Mammary epithelial cell (primary cell): ENCODE measurements at places on chromosomes 7 and 10.

- DNase-seq, result no peak
These were observed 1.1 kb downstream of the TMEM273 start for GRCh38 chr10:49187044-49187484.

GRCh38 chr7:98909487-98909886 is 31.2 kb downstream of the TRRAP start:
- no peak for DNase-seq

GRCh38 chr7:44486693-44487092 is 3.8 kb downstream of the NUDCD3 start:
- peak; percentile 65 for DNase-seq

DNA sequence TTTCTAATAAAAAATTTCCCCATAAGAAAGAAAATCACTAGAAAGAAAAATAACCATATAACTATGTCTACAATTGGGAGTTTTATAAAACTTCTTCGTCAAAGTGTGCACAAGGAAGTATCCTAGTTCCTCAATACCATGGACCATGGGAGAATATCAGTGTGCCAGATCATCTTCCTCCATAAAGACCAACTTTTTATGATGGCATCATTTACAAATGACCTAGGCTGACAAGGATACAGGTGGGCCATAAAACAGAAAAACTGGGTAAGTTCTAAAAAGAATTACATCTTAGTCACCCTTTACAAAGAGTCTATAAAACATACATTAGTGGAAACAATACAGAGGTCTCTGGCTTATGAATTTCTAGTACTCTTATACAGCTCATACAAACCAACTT is 303.2 kb downstream of the DOCK4 start:
- no peak for DNase-seq

- no peak for DNase-seq
These were observed 39.8 kb downstream of the ASB4 start for GRCh38 chr7:95525503-95525902.

DNA sequence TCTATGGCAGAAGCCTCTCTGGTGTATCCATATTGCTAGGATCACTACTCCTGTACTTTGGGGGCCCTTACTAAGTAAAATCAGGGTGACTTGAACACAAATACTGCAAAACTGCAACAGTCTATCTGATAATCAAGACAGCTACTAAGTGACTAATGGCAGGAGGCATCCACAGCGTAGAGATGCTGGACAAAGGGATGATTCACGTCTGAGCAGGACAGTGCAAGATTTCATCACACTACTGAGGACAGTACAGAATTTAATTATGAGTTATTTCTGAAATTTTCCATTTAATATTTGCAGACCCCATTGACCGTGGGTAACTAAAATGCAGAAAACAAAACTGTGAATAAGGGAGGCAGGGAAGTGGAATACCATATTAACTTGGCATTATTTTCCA is 10.4 kb downstream of the CUL2 start:
- peak; percentile 70 for DNase-seq

- no peak for DNase-seq
These were observed 60.7 kb downstream of the ZMIZ1 start for GRCh38 chr10:79129361-79129997.

DNA sequence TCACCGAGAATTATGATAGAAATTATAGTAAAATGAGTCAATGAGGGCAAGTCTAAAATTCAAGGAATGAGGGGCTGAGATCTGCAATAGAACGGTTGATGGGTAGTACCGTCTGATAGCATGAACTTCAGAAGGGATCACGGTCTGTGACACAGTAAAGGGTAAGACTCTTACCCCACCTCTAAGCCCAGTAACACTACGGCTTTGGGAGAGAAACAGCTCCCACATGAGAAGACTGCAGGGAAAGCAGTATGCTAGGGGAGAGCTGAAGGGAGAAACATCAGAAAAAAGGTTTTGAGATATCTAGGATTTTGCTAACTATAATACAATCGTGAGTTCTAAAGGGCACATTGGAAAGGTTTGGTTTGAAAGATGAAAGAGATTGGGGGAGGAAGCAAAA is 12.8 kb upstream of the AKAP9 start:
- no peak for DNase-seq

DNA sequence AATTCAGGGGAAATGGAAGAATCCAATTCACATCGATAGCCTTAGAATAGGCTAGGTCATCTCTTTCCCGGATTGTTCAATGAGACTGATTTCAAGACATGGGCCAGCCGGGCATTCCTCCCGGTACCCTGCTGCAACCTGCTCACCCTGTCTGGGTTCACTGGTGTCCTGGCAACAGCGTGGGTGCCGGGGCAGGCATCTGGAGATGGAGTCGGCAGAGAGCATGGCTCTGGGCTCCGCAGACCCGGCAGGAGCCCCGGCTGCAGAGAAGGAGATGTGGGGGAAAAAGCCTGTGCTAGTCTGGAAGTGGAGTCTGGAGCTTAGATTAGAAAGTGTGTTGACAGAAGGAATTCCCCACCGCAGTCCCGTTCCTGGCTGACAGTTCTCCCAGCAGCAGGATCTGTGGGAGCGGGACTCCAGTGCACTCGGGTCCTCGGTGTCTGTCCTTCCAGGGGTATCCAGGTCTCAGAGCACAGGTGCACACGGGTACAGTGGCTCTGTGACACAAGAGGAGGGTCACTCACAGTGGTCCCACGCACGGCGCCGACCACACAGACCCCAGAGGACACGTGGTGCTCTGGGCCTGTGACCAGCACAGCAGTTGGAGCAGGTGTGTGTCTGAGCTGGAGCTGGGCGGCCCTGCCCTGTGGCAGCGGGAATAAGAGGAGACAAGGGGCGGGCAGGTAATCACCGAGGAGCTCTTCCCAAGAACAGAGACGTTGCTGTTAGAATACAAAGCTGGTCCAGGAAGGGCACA is 65.7 kb upstream of the PITRM1 start:
- DNase-seq, result no peak

GRCh38 chr7:157397036-157397720 is 60.4 kb downstream of the DNAJB6 start:
- no peak for DNase-seq

DNA sequence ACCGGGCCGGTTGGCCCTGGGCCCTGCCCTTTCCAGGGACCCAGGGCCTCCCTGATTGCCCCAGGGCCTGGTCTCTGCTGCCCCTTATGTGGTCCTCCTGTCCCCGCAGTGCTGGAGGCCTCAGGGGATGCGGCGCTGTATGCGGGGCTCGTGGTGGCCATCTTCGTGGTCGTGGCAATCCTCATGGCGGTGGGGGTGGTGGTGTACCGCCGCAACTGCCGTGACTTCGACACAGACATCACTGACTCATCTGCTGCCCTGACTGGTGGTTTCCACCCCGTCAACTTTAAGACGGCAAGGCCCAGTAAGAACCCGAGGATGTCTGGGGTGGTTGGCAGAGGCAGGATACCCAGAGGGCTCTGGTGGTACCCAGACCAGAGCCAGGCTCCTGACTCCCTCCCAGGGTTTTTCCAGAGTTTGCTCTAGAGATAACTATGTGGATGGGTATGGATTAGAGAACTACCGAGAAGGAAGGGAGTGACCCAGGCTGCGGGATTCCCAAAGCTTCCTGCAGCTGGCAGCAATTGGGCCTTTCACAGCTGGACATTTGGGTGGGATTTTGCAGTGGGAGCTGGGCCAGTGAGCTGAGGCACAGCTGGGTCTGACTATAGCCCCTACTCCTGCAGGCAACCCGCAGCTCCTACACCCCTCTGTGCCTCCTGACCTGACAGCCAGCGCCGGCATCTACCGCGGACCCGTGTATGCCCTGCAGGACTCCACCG is 28.1 kb upstream of the SLC29A3 start:
- DNase-seq, result no peak

GRCh38 chr7:29843726-29844125 is 37.4 kb downstream of the WIPF3 start:
- no peak for DNase-seq

DNA sequence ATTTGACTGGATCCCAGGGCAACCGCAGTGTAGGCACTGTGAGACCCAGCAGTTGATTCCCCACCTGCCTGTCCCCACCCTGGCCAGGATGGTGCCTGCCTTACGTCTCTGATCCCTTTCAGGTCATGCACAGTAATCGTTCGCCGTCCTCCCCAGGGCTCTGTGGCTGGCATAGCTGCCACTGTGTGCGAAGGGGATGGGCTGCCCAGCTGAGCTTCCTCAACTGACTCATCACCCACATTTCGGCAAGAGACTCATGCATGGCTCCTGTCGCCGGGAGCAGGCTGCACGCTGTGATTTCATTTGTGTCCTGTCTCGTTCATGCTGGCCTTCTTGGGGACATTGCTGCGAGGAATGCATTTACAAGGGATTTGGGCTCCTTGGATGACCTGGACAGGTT is 252.4 kb downstream of the KLF6 start:
- DNase-seq, result no peak

DNA sequence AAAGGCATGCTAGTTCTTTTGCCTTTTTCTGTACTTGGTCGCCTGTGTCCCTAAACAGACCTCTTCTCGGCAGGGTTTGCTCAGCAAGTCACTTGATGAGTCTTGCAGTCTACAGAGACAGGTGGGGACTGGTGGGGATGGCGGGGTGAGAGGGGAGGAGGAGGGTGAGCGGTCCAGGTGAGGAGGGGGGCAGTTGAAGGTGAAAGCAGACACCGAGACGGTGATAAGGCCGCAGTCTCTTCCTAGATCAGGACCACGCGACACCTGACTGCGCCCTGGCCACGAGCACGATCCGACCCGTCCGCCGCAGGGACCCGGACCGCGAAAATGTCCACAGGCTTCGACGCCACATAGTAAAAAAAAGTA is 566 bp downstream of the ASNS start:
- no peak for DNase-seq

DNA sequence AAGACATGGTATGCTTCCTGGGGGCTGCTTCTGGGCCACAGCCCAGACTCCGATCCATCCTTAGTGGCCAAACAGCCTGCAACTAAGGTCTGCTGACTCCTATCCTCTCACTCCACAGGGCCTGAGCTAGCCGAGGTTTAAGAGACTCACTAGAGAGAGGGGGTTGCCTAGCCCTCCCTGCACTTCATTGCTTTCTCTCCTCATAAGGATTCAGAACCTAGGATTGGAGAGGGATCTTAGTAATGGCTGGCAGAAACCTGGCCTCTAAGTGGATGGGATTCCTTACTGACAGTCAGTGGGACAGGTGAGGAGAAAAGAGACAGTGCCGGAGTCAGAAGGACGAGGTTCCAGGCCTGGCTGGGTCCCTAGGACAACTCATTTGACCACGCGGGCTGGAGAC is 8.2 kb upstream of the DDIT4 start:
- DNase-seq, result no peak

DNA sequence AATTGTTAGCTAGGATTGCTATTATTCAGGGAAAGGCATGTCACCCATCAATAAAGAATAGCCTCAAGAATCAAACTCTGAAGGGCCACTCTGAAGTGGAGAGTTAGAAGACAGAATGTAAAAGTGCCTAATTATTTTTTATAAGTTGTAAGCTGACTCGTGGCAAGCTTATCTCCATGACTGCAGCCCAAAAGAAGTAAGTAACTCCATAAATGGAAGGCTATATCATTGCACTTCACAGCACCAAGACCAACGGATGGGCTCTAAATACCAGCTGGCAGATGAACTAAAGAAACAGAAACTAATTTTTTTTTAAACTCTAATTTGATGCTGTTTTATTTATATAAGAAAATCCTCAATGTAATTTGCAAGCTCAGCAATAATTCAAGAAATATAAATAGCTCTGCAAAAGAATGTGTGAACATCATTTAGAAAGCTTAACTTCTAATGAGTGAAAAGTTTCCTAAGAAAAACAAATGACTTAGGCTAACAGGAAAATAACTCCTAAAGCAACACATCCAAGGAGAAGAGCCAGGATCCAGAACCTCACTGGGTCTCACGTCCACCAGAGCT is 165.5 kb downstream of the SNX13 start:
- no peak for DNase-seq

- DNase-seq, result no peak
These were observed 43.1 kb downstream of the CREB3L2 start for GRCh38 chr7:137958470-137959431.

DNA sequence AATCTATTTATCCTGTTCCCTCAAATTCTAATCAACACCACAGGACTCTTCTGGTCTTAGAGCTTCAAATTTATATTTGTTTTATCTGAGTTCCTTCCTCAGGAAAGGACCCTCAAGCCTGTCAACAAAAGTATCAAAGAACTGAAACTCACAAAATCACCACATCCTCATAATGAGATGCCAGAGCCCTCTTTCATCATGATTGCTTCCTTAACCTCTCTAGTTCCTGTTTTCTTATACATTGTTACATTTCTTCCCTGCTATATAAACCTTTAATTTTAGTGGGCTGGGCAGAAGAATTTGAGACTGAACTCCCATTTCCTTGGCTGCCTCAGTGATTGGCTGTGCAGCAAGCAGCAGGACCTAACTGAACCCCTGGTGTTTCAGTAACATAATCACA is 189.7 kb downstream of the ZNF248 start:
- no peak for DNase-seq

DNA sequence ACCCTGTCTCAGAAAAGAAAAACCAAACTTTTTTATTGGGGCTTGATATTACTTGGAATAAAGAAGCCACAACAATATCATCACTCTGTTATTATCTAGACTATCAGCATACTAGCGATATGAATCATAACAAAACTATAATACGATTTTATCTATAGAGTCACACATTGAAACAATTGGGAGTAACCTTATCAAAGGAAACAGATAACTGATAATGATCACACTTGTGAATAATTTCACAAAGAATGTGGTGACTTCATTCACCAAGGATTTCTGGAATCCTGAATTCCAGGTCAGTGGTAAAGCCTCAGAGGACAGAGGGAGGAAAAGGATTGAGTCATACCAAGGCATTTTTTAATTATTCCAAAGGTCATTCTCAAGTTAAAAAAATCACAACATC is 32.1 kb upstream of the NMT2 start:
- DNase-seq, result peak; percentile 78

- peak; percentile 43 for DNase-seq
These were observed 399 bp downstream of the FHIP2A start for GRCh38 chr10:114821915-114822443.

- no peak for DNase-seq
These were observed 302.4 kb downstream of the PTEN start for GRCh38 chr10:88165849-88166271.

- DNase-seq, result no peak
These were observed 2.0 kb downstream of the SRGN start for GRCh38 chr10:69089638-69090599.

- DNase-seq, result no peak
These were observed 2.2 kb upstream of the MBLAC1 start for GRCh38 chr7:100124301-100125230.

DNA sequence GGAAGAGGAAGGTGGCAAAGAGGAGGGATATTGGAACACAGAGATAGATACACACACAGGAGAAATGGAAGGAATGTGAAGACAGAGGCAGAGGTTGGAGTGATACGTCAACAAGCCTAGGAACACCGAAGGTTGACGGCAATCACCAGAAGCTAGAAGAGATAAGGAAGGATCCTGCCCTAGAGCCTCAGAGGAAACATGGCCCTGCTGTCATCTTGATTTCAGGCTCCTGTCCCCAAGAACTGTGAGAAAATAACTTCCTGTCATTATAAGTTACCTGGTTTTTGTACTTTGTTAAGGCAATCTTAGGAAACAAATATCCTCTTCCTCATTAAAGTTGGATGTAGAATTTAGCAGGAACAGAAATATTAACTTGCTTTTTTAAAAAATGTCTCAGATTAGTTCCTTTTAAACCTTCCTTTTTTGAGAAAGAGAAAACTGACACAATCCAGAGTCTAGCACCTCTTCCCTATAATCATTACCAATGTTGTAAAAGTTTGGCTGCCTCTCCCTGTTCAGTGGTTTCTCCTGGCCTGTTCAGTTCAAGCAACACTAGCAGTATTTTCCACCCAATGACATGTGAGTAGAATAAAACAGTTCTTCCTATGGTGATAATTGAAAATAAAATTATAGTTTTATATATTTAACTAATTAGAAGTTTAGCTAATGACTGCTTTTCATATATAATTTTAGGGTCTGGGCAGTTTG is 28.8 kb upstream of the GNAI1 start:
- no peak for DNase-seq

- DNase-seq, result no peak
These were observed 309.9 kb upstream of the IGFBP3 start for GRCh38 chr7:46230990-46231305.
